ENCODE measurements at places on chromosomes 3 and 15.

- no peak for DNase-seq
Measured at GRCh38 chr3:17420668-17421067, 321.8 kb downstream of the TBC1D5 start.

GRCh38 chr3:159757341-159758060 lies 231.1 kb upstream of the IL12A start:
- no peak for DNase-seq

DNA sequence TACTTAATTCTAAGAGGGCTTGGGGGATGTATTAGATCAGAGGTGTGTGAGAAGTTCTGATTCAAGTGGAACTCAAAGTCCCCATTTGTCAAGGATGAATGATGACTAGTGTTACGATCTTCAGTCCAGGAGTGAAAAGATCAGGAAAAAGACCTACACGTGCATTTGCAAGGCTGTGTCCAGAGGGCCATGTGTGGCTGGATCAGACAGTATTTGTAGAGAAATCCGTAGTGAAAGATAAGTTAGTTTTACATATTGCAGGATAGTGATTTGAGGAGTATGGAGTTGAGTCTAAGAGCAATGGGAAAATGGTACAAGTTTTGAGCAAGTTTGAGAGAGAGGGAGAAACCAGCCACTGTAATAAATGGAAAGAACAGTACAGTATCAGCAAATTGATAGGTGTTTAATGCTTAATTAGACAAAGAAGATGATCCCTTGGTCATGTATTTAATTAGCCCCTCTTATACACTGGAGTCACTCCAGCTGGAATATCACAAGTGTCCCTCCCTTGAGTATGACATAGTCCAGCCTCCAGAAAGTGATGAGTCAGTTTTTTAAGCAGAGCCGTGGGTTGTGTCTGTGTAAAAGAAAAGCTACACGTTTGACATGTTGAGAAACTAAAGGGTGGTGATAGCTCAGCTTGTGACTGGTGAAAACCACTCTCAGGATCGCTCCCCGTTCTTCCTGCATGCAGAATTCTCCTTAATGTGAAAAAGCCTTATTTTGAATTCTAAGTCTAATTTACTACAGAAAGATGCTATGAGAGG lies 348.8 kb downstream of the ROBO1 start:
- DNase-seq: no peak

GRCh38 chr15:36951731-36952247 lies 148.6 kb downstream of the MEIS2 start:
- no peak for DNase-seq

DNA sequence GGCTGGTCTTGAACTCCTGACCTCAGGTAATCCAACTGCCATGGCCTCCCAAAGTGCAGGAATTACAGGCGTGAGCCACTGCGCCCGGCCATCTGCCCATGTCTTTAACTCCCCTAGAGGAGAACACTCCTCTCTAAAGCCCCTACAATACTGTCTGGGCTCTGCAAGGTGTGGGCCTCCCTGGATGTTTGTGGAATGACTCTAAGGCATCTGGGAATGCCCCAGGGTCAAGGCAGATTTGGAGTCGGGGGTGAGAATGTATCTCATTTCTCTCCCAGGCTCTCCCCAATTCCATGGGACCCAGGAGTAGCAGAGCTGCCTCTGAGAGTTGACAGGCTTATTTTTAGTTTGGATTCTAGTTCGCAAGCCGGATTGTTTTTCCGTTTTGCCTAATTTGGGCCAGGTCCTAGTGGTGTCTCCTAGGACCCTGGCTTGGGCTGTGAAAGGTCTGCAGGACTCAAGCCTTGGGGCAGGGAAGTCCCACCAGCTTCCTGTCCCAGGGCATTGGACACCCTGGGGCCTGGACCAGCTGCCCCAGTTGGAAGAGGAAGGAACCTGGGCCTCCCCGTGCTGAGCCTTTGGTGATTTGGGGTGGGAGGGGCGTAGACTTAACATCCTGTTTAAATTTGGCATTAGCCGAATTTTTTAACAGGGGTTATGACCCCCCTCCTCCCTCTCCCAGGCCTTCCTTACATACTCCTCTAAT lies 53.5 kb downstream of the MAGEF1 start:
- DNase-seq: no peak

GRCh38 chr3:43895573-43895972 lies 204.8 kb downstream of the ABHD5 start:
- no peak for DNase-seq

- no peak for DNase-seq
Measured at GRCh38 chr3:110711851-110712516, 359.6 kb upstream of the NECTIN3 start.

DNA sequence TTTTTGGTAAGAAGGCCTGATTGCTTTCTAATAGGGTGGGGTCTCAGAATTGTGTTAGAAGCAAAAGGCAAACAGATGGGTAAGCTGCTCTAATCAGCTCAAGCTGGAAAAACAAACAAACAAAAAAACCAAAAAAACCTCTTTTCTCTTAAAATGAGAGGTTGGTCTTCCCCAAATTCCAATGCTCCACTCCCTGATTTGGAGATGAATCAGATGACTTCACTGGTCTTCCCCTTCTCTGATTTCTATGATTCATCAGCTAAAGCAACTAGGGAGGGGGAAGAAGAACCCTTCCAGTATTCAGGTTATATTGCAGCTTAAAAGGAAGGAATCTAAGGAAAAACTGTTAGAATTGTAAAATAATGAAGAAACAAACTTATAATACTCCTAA lies 9.6 kb upstream of the ANXA2 start:
- no peak for DNase-seq

DNA sequence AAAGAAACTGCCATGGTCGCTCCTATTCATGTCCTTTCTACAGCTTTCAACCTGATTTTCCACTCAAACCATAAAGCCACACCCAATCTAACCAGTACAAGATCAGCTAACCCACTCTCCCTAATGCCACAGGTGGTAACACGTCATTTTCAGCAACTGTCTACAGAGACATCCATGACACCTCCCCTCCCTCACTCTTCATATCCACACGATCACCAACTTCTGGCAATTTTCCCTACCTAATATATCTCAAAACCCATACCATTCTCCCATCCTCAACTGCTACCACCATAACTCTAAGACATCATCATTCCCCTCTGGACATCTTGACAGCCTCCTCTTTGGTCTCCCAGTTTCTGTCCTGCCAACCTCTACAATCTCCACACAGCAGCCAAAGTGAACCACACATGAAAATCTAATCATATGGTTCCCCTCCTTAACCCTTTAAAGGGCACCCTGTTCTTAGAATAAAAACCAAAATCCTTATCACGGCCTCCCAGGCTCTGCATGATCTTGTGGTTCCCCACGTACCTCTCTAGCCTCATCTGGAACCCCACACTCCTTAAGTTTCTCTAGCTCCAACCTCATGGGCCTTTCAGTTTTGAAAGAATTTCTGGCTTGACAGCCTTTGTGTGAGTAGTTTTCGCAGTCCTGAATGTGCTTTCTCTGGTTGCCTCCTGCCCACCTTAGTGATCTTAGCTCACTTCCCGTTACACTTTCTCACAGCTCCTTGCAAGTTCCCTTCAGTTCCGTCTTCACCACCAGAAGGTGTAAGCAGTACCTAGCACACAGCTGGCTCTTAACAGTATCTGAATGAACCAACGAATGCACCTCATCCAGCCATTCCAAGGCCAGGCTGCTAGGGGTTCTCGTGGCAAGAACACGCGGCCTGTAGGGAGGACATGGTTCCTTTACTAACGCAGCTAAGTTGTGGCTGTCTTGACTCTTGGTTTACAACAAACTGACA lies 33.4 kb downstream of the SPINK8 start:
- peak; percentile 14 for DNase-seq

DNA sequence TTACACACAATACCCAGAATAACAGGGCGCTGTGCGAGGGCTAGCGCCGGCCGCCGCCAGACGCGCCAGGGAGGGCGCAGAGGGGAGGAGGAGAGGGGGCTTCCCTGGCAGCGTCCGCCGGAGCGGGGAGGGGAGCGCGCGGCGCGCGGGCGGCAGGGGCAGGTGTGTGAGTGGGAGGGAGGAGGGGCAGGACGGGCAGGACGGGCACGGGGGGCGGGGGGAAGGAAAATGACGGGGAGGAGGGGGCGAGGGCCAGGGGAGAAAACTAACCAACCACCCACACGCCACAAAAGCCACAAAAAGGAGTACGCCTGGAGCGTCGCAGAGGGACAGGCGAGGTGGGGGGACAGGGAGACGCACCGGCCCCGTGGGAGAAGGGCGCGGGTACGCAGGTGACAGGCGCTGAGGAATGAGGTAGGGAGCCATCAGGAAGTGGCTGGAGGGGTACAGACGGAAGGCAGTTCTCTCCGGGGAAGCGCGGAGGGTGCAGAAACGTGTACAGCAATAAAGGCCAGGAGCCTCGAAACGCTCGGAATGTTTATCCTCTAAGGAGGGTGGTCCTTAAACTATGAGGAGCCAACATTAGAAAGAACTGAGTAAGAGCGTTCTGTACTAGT lies 610 bp upstream of the SATB1 start:
- DNase-seq: peak; percentile 64

All from activated gamma-delta T cell treated with anti-CD3 and anti-CD28 coated beads, Interleukin-2, amount 50 U/mL, for 16 hours (primary cell).